Stimulated activated CD8-positive, alpha-beta memory T cell treated with anti-CD3 and anti-CD28 coated beads, Interleukin-4, amount 100 ng/mL, for 4 hours (primary cell): ENCODE measurements at places on chromosomes 3 and 15.

DNA sequence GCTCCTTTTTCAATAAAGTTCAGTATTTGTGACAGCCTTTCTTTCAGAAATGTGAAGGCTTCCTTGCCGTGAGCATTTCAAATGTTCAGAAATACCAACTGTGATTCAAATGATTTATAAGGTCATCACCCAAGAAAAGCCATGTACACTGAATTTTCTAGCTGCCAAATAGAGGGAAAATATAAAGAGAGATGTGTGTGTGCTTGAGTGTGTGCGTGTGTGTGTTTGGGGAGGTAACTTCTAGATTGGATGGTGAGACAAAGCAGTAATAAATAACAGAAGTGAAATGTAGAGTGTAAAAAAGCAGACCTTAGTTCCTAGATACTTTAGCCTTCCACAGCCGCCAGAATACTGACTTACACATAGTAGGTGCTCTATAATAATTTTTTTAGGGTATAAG lies 577.4 kb downstream of the TBL1XR1 start:
- no peak for DNase-seq

DNA sequence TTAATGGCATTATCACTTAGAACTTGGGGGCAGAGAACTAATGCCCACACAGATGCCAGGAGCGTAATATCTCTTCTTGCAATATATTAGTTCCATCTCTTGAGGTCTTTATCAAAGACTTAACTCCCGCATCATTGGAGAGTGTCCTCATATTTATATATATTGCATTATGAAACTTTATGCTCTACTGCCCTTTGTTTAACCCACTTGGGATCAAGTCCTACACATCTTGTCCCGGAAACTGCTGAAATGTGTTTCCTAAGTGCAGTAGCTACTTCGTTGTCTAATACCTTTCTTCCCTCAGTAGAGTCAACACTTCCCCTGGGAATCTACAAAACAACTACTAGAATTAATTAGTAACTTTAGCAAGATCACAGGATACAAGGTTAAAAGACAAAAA lies 1029.2 kb downstream of the OTOL1 start:
- no peak for DNase-seq

GRCh38 chr3:153970741-153971347 lies 150.3 kb upstream of the ARHGEF26 start:
- no peak for DNase-seq

DNA sequence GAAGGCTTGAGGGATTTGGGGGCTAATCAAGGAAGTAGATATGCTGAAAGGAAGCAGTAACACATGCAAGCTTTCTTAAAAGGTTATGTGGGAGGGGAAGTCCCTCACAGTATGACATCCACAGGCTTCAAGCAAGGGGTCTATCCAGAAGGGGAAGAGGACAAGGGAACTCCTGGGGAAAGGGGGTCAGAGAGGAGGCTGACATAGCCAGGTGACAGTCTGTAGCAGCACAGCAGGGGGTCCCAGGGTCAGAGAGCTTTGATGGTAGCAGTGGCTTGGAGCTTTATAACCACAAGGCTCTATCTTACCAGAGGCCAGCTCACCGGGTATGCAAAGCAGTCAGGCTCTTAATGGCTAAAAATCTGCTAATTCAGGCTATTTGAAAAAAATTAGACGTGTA lies 150.6 kb upstream of the NSMCE3 start:
- no peak for DNase-seq
